GM12891 (cell line): ENCODE measurements at places on chromosomes 11 and 22.

- no peak for DNase-seq
These were observed 419.4 kb downstream of the BRD1 start for GRCh38 chr22:49408102-49408836.

GRCh38 chr22:23514322-23515038, 65.6 kb downstream of the IGLL1 start:
- DNase-seq = no peak

GRCh38 chr11:76315182-76315853, 65.6 kb downstream of the THAP12 start:
- DNase-seq = no peak

DNA sequence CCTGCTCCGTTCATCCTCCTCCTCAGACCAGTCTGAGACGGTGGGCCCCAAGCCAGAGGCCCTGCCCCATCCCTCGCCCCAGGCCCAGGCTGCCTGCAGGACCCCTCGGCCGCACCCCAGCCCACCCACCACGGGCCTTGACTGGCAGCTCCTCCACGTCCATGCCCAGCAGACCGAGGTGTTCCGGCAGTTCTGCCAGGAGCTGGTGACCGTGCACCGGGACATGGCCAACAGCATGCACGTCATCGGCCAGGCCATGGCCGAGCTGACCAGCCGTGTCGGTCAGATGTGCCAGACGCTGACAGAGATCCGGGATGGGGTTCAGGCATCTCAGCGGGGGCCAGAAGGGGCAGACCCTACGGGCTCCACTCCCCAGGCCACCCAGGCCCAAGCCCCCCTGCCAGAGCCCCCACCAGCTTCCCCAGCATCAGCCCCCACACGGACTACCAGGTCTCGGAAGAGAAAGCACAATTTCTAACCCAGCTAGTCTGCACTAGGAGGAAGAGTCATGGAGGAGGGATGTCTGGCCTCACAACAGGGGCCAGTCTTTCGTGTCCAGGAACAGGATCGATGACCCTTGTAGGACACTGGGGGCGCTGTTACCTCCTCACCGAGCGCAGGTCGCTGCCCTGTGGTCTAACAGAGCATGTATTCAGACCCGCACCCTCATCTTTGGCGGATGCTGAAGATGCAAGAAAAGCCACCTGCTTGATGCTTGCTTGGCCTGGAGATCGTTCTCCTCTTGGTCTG, 66.3 kb downstream of the PRDM11 start:
- no peak for DNase-seq

DNA sequence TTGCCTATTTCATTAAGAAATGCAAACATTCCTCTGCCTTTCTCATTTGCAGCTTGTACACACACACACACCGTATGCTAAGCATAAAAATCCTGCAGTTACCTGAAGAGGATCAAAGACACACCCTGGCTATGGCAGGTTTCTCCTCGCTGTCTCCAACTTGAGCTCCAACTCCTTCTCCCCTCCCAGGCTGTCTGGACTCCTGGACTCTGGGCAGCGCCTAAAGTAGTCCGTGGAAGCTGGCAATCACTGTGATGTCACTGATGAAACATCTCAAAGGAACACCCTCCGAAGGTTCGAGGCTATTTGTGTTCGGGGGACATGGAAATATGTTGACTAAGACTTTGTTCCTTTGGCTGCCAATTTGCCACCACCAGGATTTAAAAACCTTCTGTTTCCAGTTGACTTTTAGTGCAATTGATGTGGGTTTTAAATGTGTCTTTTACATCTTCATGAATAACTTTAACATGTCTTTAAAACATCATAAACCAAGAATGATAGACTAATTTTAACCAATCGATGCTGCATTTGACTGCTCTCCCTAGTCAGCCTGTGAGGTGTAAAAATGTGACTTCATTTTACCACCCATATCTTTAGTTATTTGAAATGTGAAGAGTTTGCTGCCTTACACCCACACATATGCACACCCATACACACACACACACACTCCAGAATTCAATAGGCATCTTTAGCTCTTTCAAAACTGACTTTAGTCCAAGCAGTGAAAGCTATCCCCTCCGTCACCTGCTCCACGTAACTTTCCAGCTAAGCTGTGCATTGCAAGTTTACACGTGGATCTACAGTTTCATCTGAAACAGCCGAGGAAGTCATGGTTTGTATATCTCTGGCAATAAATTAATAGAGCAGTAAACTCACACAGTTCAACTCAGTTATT, at the start of gene SLN:
SLN (minus strand) TSS at position 196 of the 895 bp plus-strand sequence.
- DNase-seq = no peak

DNA sequence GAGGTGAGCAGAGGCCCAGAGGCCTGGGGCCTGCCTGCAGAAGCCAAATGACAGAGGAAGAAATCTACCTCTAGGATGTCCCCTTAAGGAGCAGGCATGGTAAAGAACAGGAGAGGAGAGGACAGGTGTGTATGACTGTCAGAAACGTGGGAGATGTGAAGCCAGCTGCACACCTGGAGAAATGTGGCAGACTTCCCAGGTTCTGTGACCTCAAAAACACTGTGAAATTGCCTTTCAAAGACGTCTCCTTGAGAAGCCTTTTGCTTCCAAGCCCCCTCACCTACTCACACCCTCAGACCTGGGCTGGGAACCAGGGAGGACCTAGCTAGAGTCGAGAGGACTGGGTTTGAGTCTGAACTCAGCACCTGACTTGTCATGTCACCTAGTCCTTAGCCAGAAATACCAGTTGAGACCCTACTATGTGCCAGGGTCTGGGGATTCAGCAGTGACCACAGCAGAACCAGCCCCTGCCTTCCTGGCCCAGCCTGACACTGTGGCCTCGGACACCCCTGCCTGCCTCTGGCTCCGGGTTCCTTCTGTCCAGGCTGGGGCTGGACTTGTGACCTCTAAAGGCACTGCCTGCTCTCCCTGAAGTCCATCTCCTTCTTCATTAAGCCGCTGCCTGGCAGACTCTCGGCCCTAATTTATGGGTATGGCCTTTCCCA, 5.6 kb downstream of the TPBGL start:
- DNase-seq = no peak

- DNase-seq = peak; percentile 59
These were observed 1.7 kb upstream of the RHOD start for GRCh38 chr11:67054836-67055523.

GRCh38 chr11:26344647-26345046, 12.7 kb downstream of the ANO3 start:
- DNase-seq = no peak

- no peak for DNase-seq
These were observed 25.3 kb downstream of the CUL5 start for GRCh38 chr11:108034034-108034433.
